Stimulated activated CD4-positive, alpha-beta T cell treated with anti-CD3 and anti-CD28 coated beads, Interleukin-1b, Interleukin-23, amount 100 ng/mL, for 24 hours (primary cell): ENCODE measurements at places on chromosomes 4 and X.

DNA sequence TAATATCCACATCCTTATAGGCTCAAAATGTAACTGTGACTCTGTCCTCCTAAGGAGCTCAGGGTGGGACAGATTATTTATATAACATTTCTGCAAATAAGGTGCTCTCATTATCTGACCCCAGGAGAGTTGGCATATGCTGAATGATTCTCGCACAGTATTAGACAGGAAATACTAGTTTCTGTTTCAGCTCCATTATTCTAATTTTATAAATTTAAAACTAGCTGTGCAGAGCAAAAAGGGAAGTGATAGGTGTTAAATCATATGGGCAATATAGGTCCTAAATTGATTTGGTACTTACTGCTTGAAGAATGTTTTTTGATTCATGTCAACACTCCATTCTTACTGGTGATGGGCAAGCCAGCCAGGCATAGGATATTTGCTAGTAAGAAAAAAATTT lies 141.5 kb downstream of the GLRA2 start:
- no peak for DNase-seq

DNA sequence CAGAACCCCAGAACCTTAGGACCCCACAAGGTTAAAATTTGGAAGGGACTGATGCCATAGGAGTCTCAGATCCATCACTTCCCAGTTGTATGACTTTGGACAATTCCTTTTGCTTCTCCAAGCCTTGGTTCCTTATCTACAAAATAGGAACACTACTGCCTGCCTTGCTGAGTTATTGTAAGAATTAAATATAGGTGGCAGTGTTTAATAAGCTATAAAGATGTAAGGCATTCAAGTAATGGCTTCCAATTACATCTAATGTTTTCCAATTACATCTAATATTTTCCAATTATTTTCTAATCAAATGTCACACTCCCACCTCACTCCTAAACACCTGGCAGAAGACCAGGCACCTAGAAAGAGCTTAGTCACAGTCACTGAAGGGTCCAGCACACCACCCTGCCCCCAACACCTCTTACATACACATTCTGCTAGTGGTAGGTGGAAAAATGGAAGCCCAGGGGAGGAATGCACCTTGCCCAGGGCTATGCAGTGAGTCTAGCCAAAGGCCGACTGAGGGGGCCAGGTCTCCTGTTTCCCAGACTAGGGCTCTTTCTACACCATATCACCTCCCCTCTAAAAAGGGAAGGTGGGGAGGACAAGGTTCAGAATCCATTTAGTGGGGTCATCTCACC lies 24.5 kb upstream of the KDM5C start:
- no peak for DNase-seq

GRCh38 chr4:53016099-53016820 lies 154.1 kb downstream of the RASL11B start:
- no peak for DNase-seq

DNA sequence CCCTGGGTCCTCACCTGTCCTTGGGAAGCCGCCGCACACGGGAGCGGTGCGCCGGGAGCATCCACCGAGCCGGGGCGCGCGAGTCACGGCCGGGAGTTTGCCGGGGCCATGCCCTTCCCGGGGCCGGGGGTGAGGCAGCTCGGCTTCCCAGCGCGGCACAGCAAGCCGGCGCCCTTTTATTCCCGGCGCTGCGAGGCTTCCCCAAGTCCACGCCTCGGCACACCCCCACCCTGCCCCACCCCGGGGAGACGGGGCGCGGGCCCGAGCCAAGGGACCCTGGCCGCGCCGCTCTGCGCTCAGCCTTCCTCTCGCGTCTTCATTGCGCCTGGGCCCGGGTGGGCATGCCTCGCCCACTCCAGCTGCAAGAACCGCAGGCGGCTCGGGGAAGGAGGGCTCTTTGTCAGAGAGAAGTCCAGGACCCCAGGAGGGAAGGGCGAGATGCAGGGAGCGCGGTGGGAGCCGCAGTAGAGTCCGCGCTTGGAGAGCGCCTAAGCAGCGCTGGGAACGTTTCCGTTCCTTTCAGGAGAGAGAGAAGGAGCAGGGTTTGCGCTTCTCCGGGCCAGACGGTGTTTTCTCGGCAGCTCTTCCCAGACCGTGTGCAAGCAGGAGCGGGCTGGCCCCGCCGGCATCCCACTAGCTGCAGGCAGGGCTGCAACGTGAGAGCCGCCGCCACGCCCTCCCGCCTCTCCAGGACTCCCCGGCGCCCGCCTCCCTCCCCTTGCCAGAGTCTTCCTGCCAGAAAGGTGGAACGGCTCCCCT lies at the start of gene MXRA5:
Gene MXRA5 (minus strand): TSS at position 152 of the 759 bp plus-strand sequence. CDS start 2,819 bp downstream, outside the sequence.
- DNase-seq, result no peak

- no peak for DNase-seq
Measured at GRCh38 chr4:117773064-117773936, 261.0 kb upstream of the NDST3 start.

DNA sequence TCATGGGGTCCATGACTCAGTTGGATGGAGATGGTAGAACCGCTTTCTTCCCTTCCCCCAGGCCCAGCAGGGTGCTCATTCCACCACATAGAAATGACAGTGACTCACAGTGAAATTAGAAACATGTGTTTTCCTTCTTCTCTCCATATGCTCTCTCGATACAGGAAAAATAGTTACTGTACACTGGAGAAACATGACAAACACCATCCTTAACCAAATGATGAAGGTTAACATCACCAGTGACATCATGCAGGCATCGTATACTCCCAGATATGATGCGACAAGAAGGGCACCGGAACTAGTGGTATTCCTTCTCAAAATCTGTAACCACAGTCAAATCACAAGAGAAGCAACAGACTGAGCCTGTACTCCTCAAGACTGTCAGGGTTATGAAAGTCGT lies 11.7 kb upstream of the RAB40A start:
- no peak for DNase-seq

DNA sequence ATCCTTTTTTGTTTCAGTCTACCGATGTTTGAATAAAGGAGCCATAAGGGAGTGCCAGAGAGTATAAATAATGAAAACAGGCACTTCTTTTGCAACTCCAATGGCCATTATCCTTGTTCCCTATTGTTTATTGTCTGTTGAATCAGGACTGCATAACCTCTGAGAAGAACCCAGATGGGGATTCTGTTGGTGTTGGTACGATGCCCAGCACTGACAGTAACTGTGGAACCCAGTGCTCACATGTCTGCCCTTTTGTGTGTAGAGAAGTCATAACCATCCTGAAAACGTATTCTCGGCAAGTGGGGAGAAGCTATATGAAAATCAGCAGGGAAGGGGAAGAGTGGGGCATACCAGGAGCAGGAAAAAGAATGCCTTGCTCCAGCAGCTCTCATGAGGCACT lies 195.1 kb upstream of the EDNRA start:
- no peak for DNase-seq

DNA sequence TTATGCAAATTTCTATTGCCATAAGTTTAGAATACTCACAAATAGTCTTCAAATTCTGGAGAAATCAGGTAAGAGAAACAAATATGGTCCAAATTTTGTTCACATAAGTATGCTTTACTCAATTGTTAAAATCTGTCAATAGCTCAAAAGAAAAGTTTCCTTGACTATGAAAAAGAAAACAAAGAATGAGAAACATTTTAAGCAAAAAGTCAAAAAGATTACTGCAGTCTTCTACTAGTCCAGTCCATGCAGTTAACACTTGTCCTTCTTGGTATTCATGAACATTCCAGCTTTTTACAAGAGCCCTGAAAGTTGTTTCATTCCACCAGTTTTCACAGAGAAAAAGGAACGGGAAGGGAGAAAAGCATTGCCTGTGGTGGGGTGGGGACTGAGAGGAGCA lies 54.7 kb upstream of the ZXDA start:
- no peak for DNase-seq

DNA sequence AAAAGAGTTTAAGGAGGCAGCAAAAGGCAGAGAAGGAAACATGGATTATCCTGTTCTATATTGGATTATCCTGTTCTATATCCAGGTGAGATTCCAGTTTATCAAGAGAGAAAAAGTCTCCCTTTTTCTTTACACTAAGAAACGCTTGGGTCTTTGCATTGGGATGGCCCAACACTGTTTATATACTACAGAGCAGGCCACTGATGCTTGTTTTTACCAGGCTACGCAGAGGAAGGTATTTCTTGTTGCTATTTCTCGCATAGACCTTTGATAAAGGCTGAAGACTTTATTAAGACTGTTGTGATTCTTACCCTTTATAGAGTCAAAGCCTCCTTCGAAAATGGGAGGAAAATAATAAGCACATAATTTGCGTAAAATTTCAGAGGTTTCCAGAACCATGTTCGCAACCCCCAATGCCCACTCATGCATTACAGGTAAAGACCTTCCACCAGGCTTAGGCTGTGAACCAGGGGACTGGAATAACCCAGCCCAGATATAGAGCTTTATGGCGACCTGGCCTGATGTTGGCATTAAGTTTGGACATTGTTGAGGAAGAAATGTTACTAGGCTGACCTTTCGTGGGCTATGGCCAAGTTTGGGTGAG lies 218.3 kb downstream of the PTTG2 start:
- no peak for DNase-seq

DNA sequence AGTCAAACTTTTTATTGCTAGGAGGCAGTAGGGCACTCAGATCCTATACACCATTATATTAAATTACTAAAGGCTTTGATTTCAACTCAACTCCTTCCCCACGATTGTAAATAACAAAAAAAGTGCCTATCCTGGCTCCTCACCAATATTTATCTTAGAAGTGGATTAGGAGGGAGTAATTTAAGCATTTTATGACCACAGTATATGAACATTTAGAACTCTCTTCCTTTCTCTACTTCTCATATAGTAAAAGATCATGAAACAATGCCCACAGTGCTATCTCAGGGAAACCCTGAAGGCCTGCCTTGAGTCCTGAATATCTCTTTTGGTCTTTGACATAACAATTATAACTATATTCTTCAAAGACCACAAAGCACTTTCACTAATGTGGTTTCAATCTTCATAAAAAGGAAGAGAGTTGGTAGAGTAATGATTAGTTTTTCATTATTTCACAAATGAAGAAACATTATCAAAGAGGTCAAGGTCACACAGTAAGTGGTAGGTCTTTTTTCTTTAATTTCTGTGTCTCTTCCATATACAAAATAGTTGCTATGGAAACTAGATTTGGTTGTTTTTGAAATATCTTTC lies 29.1 kb upstream of the ADH1C start:
- DNase-seq, result no peak

GRCh38 chrX:73847991-73848390 lies 285.0 kb downstream of the CHIC1 start:
- no peak for DNase-seq

- DNase-seq, result no peak
Measured at GRCh38 chrX:101745046-101745445, 85.4 kb upstream of the ARMCX2 start.

- no peak for DNase-seq
Measured at GRCh38 chr4:2829933-2830451, 13.7 kb upstream of the ADD1 start.

- DNase-seq, result no peak
Measured at GRCh38 chrX:39582091-39582490, 515.7 kb downstream of the BCOR start.

DNA sequence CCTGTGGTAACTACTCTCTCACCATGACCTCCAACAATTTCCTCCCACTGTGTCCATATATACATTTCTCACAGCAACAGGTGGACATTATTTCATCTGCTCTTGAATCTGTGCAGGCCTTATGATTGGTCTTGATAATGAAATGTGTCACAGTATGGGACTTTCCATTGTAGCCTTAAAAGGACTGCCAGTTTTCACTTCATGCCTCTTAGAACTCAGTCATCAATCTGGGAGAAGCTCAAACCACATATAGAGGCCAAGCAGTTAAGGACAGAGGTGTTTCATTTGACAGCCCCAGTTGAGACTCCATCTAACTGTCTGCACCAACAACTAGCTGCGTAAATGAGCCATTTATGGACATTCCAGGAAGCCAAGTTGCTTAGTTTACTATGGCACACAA lies 1534.8 kb downstream of the ARAP2 start:
- no peak for DNase-seq

DNA sequence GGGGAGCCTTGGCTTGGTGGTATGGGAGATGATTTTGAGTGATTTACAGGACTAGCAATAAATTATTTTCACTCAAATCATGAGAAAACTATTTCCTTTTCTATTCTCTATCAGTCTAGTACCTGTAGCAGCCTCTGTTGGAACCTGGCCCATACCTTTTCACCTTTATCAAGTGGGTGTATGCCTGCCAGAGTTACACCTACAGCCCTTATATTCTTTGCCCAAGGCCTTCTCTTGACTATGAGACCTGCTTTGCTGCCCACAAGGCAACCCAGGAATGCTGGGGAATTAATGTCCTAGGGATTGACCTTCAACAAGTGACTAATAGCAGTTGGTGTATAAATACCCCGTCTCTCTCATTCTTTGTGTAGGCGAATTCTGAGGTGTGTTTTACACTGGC lies 20.0 kb upstream of the LEF1 start:
- no peak for DNase-seq

- DNase-seq, result no peak
Measured at GRCh38 chrX:2351999-2352995, 148.5 kb downstream of the DHRSX start.

GRCh38 chrX:69207216-69207615 lies 42.0 kb upstream of the PJA1 start:
- no peak for DNase-seq

GRCh38 chrX:130330146-130330545 lies 9.6 kb upstream of the SLC25A14 start:
- DNase-seq, result no peak

DNA sequence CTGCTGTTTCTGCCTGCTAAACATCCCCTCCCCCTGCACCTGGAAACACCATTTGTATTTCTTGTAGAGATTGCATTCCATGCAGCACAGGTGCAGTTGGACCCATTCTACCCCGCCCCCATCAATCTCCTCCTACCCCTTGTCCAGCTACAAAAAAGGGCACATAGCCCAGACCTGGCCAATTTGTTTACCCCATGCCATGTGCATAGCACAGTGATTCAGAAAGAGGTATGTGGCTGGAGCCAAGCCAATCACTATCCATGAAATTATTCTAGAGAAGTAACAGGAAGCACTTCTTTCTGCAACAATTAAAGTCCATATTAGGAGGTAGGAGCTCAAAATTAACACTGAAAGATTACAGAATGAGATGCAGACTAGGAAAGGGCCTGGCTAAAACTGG lies 20.2 kb upstream of the TMEM184C start:
- DNase-seq, result no peak

- no peak for DNase-seq
Measured at GRCh38 chr4:105556206-105556605, 3.8 kb downstream of the ARHGEF38 start.

- no peak for DNase-seq
Measured at GRCh38 chr4:168710353-168710946, 213.6 kb downstream of the PALLD start.
